ENCODE measurements at places on chromosomes 1 and 21.
A peak's percentile ranks its signal among the peaks of the same experiment; 100 is the strongest.

DNA sequence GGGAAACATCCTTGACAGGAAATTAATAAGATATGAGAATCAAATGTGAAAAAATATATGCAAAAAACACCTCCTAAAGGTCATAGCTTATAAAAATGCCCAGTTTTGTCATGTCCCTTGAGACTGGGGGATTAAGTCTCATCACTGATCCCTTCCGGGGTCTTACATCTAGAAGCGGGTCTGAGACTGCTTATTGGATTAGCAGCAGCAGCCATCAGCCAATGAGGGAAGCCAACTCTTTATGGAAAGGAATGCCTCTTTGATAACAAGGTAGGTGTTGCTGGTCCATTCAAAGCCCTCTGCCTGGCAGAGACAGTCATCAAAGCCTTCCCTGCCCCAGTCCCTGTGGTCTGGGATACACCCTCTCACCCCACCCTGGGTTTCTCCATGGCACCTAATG is 3.9 kb upstream of the CACNA1S start:
- no peak for DNase-seq

DNA sequence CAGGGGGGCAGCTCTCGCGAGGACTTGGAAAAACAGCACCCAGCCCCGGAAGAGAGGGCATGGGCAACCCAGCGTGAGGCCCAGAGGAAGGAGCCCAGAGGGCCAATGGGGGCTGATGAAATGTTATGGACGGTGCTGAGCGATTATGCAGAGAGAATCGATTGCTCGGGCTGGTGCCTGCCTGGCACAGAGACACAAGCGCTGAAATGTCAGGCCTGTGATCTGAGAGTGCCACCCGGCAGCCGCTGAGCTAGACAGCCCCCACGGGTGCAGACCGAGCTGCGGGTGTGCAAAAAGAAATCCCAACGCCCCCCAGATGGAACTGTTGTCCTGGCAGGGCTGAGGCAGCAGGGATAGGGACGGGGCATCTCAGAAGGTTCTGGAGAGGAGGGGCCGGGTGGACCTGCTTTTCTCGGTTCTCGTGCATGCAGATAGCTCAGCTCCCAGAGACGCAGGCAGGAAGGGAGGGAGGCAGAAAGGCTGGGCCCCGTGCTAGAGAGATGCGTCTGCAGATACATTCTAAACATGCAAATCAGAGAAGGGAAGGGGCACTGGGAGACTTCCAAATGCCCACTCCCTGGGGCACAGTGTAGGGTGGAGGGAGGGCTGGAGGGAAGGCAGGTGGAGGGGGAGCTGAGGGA is 41.5 kb downstream of the TAS1R2 start:
- DNase-seq = no peak

- peak; percentile 85 for DNase-seq
Observed at GRCh38 chr1:24705260-24706073, 39.8 kb upstream of the CLIC4 start.

- no peak for DNase-seq
Observed at GRCh38 chr1:100009458-100009857, 39.7 kb downstream of the SLC35A3 start.

DNA sequence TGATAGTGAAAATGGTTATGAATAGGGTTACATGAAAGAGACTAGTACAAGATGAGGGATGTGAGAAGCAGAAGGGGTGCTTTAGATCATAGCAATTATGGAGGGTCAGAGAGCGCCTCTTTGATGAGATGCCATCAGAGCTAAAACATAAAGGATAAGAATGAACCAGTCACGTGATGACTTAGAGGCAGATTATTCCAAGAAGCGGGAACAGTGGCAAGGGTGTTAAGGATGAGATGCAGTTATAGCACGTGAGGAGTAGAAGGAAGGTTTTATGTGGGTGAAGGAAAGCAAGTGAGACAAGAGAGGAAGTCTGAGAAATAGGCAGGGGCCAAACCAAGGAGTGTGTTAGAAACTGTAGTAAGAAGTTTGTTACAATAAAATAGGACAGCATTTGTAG is 360.1 kb downstream of the DPYD start:
- no peak for DNase-seq

- peak; percentile 91 for DNase-seq
Observed at GRCh38 chr1:198530953-198531352, 9.5 kb downstream of the ATP6V1G3 start.

DNA sequence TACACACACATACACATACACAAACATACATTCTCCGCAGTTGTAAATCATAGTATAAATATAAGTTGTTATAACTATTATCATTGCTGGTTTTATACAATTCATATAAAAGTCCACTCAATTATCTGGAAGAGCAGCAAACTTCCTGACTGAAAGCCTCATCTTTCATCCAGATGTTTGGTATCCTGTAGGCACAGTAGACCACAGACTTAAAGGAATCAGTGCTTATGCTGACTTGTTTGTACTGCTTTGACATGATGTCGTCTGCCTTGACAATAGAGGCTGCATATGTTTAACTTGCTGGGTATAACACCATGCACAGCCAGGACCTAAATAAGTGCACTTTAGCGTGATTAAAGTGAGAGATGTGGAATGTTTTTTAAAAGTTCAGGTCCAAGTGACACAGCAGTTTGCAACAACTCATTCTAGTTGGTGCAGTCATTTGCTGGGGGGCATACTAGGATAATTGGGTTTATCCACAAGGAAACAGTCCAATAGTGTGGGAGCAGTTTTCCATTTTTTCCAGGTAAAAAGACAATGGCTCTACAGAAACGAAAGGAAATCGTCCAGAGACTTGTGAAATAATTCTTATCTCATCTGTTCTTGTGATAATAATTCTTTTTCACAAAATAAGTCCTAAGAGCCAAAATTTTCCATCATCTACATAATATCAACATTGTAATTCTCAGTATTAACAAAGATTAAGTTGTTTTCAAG is 110.3 kb upstream of the TSPAN2 start:
- DNase-seq = no peak

- no peak for DNase-seq
Observed at GRCh38 chr21:35465741-35466140, 416.6 kb upstream of the RUNX1 start.

DNA sequence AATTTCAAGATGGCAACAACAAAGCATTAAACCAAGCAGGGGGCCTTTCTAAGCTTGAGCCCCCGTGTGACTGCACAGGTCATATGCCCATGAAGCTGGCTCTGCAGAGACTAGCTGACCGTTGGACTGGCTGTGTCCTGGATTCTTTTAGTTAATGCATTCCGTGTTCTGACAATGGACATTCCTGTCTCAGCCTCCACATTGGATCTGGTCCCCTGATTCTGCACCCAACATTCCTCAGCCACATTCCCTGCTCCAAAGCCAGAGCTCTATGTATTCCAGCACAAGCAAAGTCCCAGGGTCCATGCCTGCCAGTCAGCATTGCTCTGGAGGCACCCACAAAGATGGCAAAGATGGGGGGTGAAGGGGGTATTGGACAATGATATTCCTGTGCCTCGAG is 5.1 kb upstream of the NAV1 start:
- peak; percentile 37 for DNase-seq

DNA sequence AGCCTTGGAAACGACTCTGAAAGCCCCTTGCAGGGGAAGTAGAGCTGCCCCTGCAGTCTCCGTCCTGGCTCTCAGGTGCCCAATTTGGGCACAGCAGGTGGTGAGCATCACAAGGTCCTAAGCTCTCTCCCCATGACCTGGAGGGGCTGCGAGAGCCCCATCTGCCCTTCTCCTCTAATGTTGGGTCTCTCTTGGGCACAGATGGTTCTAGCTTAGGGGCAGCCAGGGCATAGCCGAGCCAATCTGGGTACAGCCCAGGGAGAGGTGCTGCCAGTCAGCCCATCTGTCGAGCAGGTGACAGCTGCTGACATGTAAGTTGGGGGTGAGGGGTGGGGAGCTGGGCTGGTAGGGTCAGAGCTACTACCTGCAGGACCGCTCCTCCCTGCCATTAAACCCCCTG is 50.7 kb downstream of the SYT2 start:
- no peak for DNase-seq

DNA sequence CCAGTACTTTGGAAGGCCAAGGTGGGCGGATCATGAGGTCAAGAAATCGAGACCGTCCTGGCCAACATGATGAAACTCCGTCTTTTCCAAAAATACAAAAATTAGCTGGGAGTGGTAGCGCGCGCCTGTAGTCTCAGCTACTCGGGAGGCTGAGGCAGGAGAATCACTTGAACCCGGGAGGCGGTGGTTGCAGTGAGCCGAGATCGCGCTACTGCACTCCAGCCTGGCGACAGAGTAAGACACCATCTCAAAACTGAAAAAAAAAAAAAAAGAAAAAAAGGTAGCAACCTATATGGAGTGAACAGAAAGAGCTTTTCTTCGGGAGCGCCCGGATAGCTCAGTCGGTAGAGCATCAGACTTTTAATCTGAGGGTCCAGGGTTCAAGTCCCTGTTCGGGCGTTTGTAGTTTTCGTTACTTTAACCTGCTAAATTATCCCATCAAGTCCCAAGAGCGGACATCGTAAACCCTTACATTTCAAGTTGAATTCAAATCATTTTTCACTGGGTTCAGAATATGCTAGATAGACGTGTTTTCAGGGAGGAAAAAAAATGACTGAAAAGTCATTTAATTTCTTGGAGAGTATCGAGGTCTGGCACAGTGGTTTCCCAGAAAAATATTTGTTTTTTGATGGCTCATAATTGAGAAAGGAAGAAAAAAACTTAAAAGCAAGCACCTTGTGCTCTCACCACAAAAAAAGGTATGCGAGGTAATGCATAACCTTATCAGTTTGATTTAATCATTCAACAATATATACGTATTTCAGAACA is 9.8 kb upstream of the MDM4 start:
- DNase-seq = peak; percentile 98

- DNase-seq = no peak
Observed at GRCh38 chr1:207021139-207021861, 11.3 kb downstream of the C1orf116 start.

GRCh38 chr1:224535641-224536040 is 80.5 kb upstream of the CNIH3 start:
- no peak for DNase-seq

DNA sequence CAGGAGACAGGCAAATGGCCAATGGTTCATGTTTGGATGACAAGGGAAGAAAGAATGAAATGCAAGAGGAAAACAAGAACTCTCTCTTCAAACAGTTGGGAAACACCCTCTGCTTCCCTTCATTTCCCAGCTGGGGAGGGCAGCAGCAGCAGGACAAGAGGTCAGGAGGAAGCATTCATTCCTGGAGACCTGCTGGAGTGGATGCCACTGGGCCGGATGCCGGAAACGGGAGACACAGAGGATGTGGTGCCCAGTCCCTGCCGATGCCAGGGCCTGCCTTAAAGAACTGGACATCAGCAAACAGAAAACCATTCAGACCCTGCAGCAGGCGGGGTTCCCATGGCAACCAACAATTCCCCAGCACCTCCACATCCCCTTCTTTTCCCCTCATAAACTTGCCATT is 102.3 kb upstream of the ZNF648 start:
- DNase-seq = no peak

GRCh38 chr1:110951161-110951560 is 12.6 kb downstream of the LRIF1 start:
- DNase-seq = no peak

GRCh38 chr1:8011016-8011415 is 15.1 kb downstream of the ERRFI1 start:
- no peak for DNase-seq

DNA sequence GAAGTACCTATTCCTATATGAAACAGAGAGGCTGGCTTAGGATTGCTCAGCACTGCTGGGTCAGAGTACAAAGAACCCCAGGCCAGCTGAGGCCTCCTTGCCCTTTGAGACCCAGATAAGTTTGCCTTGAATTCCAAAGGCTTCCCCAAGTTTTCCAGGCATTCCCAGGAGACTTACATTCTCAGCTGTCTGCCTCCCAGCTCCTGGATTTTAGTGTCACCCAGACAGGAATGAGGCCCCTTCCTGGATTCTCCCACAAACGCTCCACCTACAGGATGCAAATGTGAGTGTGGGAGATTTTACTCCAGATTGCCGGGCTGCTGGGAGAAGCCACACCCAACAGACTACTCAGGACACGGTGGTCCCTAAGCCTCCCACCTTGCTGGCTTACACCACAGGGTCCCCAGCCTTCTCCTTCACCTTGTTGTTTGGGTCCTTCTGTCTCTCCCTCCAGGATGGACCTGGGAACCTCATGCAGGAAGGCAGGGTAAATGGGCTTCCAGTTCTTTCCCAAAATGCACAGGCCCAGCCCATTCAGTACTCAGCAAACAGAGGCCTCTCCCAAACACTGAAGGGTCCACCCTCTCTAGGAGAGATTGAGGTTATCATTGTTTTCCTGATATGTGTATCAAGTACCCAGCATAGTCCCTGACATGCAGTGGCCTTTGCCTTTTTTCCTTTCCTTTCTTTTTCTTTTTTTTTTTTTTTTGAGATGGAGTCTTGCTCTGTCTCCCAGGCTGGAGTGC is 10.6 kb downstream of the RHBG start:
- DNase-seq = no peak

DNA sequence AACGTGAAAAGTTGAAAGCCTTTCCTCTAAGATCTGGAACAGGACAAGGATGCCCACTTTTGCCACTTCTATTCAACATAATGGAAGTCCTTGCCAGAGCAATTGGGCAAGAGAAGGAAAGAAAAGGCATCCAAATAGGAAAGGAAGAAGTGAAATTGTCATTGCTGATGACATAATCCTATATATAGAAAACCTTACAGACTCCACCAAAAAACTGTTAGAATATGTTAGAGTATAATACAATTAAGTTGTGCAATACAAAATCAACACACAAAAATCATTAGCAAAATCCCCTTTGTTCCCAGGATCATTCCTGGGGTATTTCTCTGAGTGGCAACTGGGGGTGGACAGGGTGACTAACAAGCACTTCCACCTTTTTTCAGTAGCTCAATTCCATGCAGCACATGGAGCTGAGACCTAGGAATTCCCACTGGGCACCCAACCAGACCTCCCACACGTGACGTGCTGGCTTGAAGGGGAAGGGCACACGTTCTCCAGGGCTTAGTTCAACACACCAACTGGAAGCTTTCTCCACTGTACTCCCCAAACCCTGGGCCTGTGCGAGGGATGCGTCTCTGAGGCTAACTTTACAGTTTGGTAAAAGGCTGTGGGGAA is 9.6 kb downstream of the STUM start:
- no peak for DNase-seq

GRCh38 chr1:209569455-209570207 is 13.9 kb upstream of the CAMK1G start:
- DNase-seq = peak; percentile 92

DNA sequence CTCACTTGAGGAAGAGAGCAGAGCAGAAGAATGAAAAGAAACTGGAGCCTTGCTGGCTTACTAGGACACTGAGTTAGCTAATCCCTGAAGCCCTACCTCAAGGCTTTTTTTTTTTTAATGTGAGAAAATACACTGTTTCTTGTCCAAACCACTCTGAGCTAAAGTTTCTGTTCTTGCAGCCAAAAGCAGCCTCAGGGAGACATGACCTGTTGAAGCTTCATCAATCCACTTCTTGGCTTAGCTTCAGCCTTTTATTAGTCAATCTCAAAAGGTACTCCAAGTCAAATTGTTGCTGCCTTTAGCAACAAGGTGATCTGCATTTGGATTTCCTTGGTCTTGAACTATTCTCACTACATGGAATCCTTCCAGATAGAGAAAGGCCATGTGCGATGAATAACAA is 33.7 kb downstream of the CCDC185 start:
- no peak for DNase-seq

- peak; percentile 47 for DNase-seq
Observed at GRCh38 chr1:42784946-42785693, at the start of gene TMEM269. TSS of gene TMEM269 (plus strand) at chr1:42784991. CDS start at chr1:42789894, 4,903 bp downstream.

Measured in eye (tissue), 1 donor.